ENCODE measurements at places on chromosomes 4 and X.

DNA sequence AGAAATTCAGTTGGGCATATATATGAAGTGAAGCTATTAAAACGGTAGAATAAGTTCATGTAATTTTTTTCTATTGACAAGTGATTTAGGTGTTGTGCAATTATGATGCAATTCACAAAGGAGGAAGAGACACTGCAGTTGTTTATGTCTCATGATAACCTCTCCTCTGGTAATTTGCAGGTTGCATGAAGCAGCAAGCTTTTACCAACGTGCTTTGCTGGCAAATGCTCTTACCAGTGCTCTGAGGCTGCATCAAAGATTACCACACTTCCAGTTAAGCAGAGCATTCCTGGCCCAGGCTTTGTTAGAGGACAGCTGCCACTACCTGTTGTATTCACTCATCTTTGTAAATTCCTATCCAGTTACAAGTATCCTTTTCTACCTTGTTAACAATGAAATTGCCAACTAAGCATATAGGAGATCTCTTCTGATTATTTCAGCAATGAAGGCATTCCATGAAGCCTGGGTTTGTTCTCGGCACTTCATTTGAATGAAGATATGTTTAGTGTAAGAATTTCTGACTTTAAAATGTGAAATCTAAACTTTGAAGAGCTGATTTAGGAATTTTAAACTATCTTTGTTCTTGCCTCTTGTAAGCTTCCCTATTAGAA is 3.9 kb downstream of the TMEM33 start:
- DNase-seq, result peak; percentile 20

GRCh38 chr4:78369679-78370078 is 181.9 kb upstream of the ANXA3 start:
- peak; percentile 42 for DNase-seq

DNA sequence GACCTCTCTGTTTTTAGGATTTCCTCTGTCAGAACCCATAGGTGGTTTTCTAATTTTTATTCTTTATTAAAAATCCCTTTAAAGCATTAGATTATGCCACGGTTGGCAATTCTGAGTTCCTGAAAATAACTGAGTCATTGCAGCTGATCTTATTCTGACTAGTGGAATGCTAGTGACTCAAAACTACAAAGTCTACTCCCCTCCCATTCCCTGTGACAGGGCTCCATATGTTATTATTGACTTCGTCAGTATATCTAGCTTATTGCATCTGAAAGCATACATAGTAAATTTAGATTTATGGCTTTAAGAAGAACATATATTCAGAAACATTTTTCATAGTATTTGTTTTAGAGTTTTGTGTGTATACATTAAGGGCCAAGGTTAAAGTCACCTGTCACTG is 38.5 kb downstream of the HERC3 start:
- peak; percentile 76 for DNase-seq

- DNase-seq, result no peak
Measured at GRCh38 chr4:146742416-146742815, 103.7 kb downstream of the POU4F2 start.

DNA sequence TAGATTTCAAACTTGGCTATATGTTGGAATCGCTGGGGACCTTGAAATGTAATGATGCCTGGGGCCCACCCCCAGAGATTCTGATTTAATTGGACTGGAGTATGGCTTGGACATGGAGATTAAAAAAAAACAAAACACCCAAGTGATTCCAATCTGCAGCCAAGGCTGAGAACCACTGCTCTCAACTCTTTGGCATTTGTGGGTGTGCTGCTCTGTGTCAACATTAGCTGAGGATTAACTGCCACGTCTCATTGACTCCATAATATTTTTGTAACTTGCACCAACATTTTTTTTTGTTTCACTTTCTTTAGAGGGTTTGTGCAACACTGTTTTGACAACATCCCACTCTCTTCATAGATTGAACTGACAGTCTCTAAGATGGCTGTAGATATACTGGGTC is 41.1 kb upstream of the PDK3 start:
- peak; percentile 11 for DNase-seq

DNA sequence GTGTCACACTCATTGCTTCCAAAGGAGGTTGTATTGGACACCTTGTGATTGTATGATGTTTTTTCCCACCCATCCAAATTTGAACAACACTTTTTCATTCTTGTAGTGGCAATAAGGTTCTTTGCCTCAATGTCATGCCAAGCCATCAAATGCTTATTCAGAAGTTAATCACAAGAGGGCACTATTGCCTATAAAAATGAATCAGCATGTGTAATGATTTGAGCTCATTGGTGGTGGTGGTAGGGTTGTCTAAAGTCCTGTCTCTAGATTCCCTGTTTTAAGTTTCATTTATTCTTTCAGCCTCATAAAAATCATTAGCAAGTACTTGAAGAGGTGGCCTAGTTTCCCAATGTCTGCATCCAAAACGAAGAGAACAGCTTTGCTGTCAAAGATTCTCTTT is 37.0 kb downstream of the IRS4 start:
- DNase-seq, result peak; percentile 18

DNA sequence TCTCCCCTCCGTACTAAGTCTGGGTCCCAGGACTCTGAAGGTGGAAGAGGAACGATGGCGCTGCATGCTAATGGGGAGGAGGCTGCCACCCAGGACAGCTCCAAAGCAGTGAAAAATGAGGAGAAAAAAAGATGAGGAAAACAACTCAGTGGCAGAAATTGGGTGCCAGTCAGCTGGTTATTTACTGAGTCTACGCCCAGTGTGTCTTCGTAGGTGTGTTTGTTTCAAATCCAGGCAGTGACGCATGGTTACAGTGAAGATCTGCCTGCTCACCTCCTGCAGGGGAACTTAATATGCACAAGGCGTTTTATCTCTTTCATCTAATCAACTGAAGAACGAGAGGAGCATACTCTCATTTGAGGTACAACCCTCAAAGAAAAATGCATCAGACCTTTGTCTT is 70.9 kb upstream of the FBXW7 start:
- DNase-seq, result no peak

GRCh38 chrX:25028726-25029125 is 13.0 kb upstream of the ARX start:
- peak; percentile 44 for DNase-seq
